RPMI7951 (cell line): ENCODE measurements at places on chromosomes 11 and 22.

DNA sequence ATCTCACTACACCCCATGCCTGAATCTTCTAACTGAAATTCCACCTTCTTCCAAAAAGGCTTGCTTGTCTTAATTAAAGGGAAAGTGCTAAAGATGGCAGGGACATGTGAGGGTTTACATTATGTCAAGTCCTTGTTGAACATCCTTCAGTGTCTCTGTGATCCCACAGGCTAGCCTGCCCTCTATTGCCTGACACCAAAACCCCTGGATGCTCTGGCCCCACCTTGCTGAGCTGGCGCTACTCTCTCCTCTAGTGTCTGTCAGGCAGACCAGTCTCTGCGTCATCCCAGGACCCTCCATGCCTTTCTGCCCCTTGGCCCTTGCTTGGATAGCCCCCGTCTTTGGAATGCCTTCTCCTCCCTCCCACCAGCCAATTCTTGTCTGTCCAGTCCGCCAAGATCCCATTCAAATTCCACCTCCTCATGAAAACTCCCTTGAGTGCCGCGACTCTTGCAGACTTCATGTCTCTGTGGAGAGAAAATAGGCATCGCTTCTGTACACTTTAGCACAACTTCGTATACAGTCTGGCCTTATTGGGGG, 69.3 kb downstream of the PKNOX2 start:
- DNase-seq = no peak

DNA sequence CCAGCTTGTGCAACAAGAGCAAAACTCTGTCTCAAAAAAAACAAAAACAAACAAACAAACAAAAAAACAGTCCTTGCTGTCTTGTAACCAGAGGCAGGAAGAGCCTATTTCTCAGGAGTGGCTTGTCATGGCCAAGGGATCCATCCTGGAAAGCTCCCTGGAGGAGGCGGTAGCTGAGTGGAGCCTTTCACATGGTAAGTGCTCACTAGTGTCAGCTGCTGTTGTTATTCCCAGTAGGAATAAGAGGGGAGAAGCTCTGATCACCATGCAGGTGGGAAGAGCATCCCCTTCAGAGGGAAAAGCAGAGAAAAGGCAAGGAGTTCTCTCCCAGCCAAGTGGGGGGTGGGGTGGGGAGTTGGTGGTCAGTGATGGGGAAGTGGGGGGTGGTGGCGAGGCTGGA, 54.6 kb upstream of the WNT7B start:
- no peak for DNase-seq

DNA sequence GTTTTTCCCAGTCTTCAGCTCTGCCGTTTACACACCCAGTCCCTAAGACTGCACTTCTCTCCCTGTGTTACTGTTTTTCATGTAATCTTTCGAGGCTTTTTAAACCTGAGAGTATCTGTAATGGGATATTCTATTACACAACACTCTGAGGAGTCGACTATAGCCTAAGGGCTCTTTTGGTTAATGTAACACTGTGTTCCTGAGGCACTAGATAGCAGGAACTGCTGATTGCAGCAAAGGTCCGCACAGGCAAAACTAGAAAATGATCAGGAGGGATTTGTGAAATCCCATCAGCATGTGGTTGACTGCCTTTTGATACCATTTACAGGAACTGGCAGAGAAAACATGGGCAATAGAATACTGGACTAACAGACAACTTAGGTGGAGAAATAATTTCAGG, 512.3 kb upstream of the RAG2 start:
- DNase-seq = no peak

- peak; percentile 69 for DNase-seq
Measured at GRCh38 chr11:128904656-128905344, 13.6 kb downstream of the KCNJ5 start.

DNA sequence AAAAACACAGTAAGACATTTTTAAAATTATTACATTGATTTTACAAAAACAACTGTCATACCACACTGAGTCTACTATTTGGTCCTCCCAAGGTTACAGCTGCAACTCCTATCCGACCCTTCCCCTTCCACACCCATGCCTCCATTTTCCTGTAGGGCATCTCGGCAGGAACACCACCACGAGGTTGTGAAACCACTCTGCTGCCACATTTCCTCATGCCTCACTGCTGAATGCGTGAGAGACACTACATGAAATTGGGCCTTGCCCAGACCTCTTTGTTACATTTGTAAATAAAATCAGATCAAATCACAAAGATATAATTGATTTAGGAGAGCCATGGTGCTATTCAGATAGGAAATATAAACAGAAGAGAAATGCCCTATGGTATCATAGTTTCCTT, 2.0 kb downstream of the ARHGAP32 start:
- DNase-seq = peak; percentile 33

- no peak for DNase-seq
Measured at GRCh38 chr11:76649851-76650372, 20.6 kb downstream of the LRRC32 start.
